ENCODE measurements at places on chromosomes 7 and 10. TPM values are rescaled to one million over a fixed set of nuclear protein-coding genes. Genes with fewer than 3 reads are reported as not detected.

Gene EVX1
- not detected for total RNA-seq

Gene MYH16
- total RNA-seq = not detected

Gene LIPF
- not detected for total RNA-seq

Gene TMEM196
- total RNA-seq = not detected

Gene COBL
- total RNA-seq = 0.26 TPM

Gene CALCR
- total RNA-seq = not detected

Gene ANXA8
- total RNA-seq = not detected

Gene OR13A1
- total RNA-seq = not detected

Gene DBF4
- 13.9 TPM for total RNA-seq

Gene PDE6C
- not detected for total RNA-seq

Gene AHR
- 84.4 TPM for total RNA-seq

Gene TMEM270
- not detected for total RNA-seq

Gene ARHGEF5
- total RNA-seq = 3.9 TPM

Gene RAB11FIP2
- total RNA-seq = 17.5 TPM

Gene MBL2
- not detected for total RNA-seq

Gene CALHM3
- not detected for total RNA-seq

Gene GARIN1A
- total RNA-seq = 1.5 TPM

Gene ZNF862
- 8.0 TPM for total RNA-seq

Gene PTER
- 10.4 TPM for total RNA-seq

Gene RARRES2
- total RNA-seq = 174 TPM

Measured in fibroblast of lung (primary cell).